B cell (primary cell): ENCODE measurements at places on chromosomes 4 and X. TPM values are rescaled to one million over a fixed set of nuclear protein-coding genes. Genes with fewer than 3 reads are reported as not detected.

G3BP2 gene
- total RNA-seq: 154 and 155 TPM in 2 replicates

USP26 gene
- total RNA-seq: not detected in 2 replicates

PAGE2B gene
- 0.67 TPM in 1 of 2 replicates, not detected in the other for total RNA-seq

PROM1 gene
- not detected in 2 replicates for total RNA-seq

UGT2B15 gene
- not detected in 2 replicates for total RNA-seq

DRP2 gene
- 0.10 TPM in 1 of 2 replicates, not detected in the other for total RNA-seq

PLAC1 gene
- not detected in 2 replicates for total RNA-seq

CXXC4 gene
- not detected in 2 replicates for total RNA-seq

WWC2 gene
- total RNA-seq: 0.32 and 1.6 TPM in 2 replicates

FHIP1A gene
- 0.46 and 0.76 TPM in 2 replicates for total RNA-seq

- H3K27me3 ChIP-seq: no peaks in the 10 kb centered on the region
- H3K36me3 ChIP-seq: no peaks in the 10 kb centered on the region
- no peak overlapping the region for H3K27ac ChIP-seq
Observed at GRCh38 chr4:8534129-8534528, 46.1 kb upstream of the GPR78 start.

DNA sequence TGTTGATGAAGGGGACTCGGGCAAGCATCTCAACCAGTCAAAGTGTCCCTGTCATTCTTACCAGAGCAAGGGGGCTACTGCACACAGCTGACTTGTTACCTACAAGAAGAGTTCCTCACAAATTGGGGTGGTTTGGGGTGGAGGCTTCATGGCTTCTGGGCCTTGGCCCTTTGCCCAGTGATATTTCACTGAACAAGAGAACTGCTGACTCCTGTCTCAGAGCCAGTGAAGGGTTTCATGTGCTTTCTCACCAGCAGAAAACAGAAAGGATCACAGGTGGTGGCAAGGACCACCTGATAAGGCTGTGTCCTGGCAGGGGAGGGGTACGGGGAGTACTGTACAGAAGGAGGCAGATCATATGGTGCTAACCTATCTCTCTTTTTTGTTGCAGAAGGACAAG, 53.5 kb downstream of the DLG3 start:
- peaks cover 3% of the 10 kb centered on the region for H3K36me3 ChIP-seq
- no peak overlapping the region for H3K27ac ChIP-seq
- no peak for DNase-seq

- H3K27ac ChIP-seq: no peak overlapping the region
- DNase-seq: no peak
- no peaks in the 10 kb centered on the region for H3K36me3 ChIP-seq
Observed at GRCh38 chrX:96394598-96394997, 290.0 kb upstream of the DIAPH2 start.

DNA sequence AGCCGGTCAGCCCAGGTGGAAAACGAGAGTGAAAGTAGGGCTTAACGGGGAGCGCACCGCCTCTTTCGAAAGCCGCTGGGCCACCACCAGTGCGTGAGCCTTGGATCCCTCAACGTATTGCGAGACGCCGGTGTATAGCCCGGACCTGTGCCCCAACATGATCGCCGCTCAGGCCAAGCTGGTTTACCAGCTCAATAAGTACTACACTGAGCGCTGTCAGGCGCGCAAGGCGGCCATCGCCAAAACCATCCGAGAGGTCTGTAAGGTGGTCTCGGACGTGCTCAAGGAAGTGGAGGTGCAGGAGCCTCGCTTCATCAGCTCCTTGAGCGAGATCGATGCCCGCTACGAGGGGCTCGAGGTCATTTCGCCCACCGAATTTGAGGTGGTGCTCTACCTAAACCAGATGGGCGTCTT, 929 bp downstream of the MAB21L2 start:
- peaks cover 38% of the 10 kb centered on the region for H3K36me3 ChIP-seq
- DNase-seq: no peak
- no peak overlapping the region for H3K4me3 ChIP-seq
- no peak overlapping the region for H3K27ac ChIP-seq
- H3K4me1 ChIP-seq: no peaks in the 10 kb centered on the region

GRCh38 chr4:16897991-16898827, at the start of gene LDB2:
Gene LDB2, minus strand, starts transcription at chr4:16898645.
- H3K27me3 ChIP-seq: no peaks in the 10 kb centered on the region
- H3K27ac ChIP-seq: no peak within 1 kb of the TSS
- no peaks in the 10 kb centered on the region for H3K36me3 ChIP-seq
- no peak for DNase-seq
- H3K4me1 ChIP-seq: no peaks in the 10 kb centered on the region

DNA sequence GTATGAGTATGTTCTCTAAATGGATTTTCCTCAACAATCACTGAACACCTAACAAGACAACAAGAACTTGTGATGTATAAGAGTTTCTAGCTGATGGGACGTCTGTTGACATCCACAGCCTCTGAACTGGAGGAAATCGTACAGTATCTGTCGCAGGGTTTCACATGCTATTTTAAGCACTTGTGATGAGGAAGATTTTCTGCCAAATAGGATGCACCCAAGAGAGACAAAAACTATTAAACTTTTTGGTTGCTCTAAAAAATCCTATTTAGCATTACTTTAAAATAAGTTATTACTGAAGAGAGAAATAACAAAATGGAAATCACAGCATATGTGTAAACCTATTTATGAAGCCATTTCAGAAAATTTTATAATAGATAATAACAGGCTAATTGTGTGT, 356.1 kb upstream of the SLC7A11 start:
- no peak overlapping the region for H3K4me3 ChIP-seq
- no peak for DNase-seq
- H3K27me3 ChIP-seq: no peaks in the 10 kb centered on the region

DNA sequence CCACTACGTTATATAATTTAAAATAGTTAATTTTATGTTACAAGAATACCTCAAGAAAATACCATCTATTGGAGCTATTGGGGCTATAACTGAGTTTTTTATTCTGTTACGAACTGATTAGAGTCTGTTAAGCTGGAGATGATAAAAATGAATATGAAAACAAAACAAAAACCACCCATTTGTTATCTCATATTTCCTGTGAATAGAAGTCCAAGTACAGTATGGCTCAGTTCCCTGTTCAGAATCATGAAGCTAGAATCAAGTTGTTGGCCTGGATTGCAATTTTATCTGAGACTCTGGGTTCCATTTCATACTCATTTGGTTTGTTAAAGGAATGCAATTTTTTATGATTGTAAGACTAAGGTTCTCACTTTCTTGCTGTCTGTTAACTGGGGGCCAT, 319.1 kb upstream of the PCDH18 start:
- no peak overlapping the region for H3K27ac ChIP-seq
- no peaks in the 10 kb centered on the region for H3K27me3 ChIP-seq
- H3K36me3 ChIP-seq: no peaks in the 10 kb centered on the region
- DNase-seq: no peak

GRCh38 chr4:69759189-69759604, 1.2 kb downstream of the SULT1B1 start:
- H3K27ac ChIP-seq: no peak overlapping the region
- H3K27me3 ChIP-seq: no peaks in the 10 kb centered on the region
- no peak overlapping the region for H3K4me3 ChIP-seq
- no peak for DNase-seq
- no peaks in the 10 kb centered on the region for H3K36me3 ChIP-seq
- no peaks in the 10 kb centered on the region for H3K4me1 ChIP-seq

- H3K27ac ChIP-seq: no peak overlapping the region
- no peak for DNase-seq
- H3K36me3 ChIP-seq: no peaks in the 10 kb centered on the region
- H3K4me1 ChIP-seq: no peaks in the 10 kb centered on the region
Observed at GRCh38 chr4:106035204-106035603, 139.9 kb downstream of the NPNT start.
